T47D (cell line): ENCODE measurements at places on chromosomes 13 and 19.

DNA sequence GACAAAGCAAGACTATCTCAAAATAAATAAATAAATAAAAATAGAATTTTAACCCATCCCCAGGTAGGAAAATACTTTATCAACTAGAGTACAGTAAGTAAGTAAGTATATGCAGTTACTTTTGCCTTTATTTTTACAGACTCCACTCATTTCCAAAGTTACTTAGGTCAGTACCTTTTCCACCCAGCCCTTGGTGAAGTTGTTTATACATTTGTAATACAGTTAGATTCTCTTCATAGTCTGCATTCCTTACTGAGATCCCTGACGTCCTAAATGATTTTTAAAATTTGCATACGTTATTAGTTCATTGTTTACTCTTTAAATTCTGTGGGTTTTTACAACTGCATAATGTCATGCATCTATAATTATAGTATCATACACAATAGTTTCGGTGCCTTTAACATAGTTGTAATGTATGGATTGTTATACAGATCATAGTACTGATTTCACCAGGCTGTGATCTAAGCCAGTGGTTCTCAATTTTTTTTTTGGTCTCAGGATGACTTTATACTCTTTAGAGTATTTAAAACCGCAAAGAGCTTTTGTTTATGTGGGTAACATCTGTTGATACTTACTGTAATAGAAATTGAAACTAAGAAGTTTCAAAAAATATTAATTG, 10.4 kb downstream of the SETDB2 start:
- DNase-seq, result no peak

DNA sequence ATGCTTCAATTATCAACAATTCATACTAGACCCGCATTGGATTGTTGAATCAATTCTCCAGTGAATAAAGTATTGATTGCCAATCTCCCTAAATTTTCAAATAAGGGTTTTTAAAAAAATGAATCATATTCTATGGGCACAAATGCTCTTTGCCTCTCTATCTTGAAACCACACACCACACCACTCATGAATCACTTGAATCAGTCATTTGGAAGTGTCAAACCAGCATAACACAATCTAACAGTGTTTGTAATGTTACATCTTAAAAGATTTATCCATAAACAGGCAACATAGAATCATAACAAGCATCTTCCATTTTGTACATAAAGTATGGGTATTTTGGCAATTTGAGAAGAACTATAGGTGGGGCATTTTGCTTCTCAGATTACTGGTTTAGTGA, 219.5 kb upstream of the MIR17HG start:
- no peak for DNase-seq

DNA sequence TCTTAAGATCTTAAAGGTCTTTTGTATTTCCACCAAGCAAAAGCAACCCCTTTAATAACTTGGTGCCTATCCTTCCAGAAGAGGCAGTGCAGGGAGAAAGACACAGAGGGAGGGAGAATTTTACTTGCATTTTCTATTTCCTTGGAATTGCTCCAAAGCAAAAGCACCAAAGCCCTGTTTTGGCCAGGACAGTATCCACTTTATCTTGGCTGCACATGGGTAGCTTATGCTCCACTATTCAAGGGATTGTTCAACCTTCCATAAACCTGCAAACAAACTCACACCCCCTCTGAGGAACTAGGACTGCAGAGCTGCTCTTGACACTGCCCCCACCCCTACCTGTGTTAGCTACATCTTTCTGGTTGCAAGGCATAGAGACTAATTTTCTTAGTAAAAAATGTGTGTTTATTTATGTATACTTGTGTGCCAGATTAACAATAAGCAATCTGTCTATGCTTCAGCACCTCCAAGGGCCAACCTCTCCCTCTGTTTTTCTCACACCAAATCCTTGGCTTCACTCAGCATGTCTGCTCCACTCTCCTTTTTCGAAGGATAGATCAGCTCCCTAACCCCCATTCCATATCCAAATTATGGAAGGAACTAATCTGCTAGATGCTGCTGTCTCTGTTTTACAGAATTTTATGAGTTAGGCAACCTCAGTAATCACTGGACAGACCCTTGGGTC, 68.1 kb upstream of the KLF12 start:
- DNase-seq, result no peak

DNA sequence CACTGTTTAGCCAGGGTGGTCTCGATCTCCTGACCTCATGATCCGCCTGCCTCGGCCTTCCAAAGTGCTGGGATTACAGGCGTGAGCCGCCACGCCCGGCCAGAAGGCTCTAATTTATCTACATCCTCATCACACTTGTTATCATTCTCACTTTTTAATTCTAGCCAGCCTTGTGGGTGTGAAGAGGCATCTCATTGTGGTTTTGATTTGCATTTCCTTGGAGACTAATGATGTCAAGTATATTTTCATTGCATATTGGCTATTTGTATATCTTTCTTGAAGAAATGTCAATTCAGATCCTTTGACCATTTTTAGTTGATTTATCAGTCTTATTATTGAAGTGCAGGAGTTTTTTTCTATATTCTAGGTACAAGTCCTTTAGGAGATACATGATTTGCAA, 27.7 kb upstream of the HIF3A start:
- no peak for DNase-seq
